ENCODE measurements at places on chromosomes 2 and 18.

DNA sequence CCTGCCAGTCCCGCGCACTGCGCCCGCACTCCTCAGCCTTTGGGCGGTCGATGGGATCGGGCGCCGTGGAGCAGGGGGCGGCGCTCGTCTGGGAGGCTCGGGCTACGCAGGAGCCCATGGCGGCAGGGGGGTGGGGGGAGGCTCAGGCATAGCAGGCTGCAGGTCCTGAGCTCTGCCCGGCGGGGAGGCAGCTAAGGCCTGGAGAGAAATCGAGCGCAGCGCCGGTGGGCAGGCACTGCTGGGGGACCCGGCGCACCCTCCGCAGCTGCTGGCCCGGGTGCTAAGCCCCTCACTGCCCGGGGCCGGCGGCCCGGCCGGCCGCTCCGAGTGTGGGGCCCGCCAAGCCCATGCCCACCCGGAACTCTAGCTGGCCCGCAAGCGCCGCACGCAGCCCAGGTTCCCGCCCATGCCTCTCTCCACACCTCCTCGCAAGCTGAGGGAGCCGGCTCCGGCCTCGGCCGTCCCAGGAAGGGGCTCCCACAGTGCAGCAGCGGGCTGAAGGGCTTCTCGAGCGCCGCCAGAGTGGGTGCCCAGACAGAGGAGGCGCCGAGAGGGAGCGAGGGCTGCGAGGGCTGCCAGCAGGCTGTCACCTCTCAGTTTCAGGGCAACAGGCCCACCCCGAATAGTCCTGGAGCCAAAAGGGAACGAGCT is 74.1 kb downstream of the PSMG2 start:
- no peak for DNase-seq

DNA sequence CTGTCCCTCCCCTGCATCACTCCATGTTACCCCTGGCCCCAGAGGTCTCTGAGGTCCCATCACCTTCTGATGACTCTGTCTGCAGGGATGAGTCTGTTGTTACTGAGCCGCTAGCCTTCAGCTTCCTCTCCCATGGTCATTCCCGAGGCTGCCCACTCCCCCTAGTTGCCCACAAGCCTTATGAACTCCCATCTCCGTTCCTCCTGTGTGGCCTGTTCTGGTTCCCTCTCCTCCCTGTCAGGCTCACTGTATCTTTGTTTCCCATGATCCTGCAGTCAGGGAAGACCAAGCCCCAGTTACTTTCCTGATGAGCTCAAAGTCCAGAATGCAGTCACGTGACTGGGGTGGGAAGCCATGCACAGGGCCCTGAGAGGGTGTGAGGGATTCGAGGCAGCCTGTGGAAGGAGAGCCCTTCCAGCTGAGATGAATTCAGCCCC is 39.5 kb downstream of the INPP4A start:
- no peak for DNase-seq

DNA sequence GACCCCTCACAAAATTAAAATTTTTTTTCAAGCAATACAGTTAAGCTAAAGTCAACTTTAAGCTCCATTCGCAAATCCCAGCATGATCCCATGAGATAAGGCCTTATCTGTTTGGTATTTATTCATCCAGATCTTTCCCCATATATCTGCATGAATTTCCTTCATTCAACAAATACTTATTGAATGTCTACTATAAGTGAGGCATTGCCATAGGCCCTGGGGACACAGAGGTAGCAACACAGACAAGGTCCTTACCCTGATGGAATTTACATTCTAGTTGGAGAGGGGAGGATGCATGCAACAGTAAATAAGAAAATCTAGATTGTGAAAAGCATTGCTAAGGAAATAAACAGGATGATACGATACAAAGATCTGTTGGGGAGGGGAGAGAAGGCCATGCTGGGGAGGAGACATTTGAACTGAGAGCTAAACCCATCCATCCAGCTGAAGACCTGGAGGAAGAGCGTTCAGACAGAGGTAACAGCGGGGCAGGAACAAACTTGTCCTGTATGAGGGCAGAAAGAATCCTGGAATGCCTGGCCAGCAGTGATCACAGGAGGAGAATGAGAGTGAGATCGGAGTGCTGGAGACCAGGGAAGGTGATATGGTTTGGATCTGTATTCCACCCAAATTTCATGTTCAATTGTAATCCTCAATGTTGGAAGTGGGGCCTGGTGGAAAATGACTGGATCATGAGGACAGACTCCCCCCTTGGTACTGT is 71.6 kb downstream of the SDC1 start:
- DNase-seq = no peak

DNA sequence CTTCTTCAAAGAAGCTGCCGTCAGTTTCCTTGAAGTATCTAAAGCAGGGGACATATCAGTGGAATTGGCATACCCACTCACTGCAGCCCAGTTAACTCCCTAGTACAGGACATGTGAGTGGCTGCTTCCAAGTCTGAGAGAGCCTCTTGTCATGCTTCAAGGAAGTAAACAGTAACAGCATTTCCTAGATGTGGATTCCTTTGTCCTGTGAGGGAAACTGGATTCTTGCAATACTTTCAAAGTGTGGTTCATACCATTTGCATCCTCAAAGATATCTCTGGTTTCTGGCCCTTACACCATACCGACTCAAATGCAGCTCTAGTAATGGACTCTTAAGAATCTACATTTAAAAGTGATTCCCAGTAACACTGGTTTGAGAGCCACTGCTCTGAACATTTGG is 87.2 kb downstream of the ESCO1 start:
- DNase-seq = no peak

- DNase-seq = no peak
Observed at GRCh38 chr2:222976521-222977061, 75.4 kb upstream of the KCNE4 start.

- no peak for DNase-seq
Observed at GRCh38 chr2:123262856-123263255, 762.2 kb upstream of the CNTNAP5 start.

DNA sequence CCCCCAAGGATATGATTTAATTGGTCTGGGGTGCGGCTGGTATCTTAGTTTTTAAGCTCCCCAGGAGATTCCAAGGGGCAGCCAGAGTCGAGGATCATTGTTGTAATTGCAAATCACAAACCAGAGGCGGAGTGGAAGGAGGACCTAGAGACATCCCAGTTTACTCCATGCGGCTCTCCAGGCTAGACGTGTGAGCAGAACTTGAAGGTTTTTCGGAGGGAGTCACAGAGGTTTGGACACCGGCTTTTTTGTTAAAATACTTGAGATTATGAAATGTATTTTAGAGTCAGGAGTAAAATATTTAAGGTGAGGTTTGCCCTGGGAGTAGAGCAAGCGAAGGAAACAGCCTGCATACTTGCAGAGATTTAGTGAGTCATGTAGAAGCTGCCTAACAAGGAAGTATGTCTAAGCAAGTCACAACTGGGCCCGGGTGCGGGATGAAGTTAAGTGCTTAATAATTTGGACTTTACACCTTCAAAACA is 39.5 kb downstream of the TGOLN2 start:
- no peak for DNase-seq

GRCh38 chr2:46984040-46984439 is 68.4 kb upstream of the MCFD2 start:
- no peak for DNase-seq

GRCh38 chr2:151928380-151928779 is 100.2 kb upstream of the ARL5A start:
- DNase-seq = no peak

DNA sequence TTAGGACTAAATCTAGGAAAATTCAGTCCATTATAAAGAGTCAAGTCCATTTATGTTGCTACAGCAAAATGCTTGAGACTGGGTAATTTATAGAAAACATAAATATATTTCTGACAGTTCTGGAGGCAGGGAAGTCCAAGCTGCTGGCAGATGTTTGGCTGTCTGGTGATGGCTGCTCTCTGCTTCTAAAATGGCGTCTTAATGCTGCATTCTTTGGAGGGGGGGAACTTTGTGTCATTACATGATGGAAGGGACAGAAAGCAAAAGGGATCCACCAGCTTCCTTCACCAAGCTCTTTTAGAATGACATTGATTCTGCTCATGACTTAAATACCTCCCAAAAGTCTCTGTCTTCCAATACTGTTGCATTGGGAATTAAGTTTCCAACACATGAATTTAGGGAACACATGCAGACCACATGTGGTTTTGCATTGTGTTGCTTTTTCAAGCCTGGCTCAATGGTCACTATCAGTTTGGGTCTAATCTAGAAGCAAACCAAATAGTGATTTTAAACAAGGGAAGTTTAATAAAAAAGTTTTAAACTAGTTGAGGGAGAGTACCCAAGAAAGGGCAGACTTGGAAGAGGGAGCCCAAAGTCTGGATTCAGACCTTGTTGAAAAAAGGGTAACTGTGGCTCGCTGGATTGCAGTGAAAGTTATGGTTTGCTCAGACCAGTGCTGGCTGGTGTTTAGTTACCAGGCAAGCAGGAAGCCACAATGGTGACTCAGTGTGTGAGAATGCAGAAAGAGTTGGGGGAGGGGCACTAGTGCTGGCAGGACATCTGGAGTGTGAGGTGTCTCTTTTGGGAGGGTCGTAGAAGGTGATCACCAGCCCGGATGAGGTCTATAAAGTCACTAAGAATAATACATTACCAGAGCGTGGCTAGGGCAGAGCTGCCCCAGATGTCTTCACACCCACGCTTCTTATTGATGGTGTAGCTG is 30.8 kb downstream of the C18orf54 start:
- DNase-seq = no peak

GRCh38 chr2:233209533-233210171 is 41.8 kb upstream of the ATG16L1 start:
- DNase-seq = no peak

DNA sequence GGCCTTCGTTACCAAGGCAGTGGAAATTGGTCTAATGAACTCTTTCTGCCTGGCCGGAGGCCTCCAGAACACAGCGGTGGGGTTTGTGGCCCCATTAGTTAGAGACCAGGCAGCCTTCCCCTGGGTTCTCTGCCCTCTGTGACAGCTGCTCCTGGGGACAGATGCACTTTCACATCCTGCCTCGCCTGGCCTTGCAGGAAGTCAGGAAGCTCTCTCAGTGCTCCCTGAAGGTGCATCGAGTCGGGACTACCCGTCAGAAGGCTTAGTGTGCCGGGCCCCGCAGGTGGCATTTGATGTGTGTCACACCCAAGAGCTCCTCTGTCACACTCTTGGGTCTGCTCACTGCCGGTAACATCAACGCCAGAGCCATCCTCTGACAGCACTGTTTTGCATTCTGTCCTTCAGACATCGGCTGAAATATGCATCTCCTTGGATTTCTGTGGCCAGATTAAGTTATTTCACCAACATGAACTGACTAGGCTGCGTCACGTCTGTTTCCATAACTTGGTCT is 158.3 kb downstream of the LDLRAD4 start:
- DNase-seq = peak; percentile 68

GRCh38 chr2:168632709-168633121 is 169.7 kb upstream of the NOSTRIN start:
- DNase-seq = no peak

GRCh38 chr2:232776435-232776834 is at the start of gene KCNJ13:
KCNJ13 (minus strand) TSS chr2:232776565; CDS start chr2:232771362, 5,203 bp downstream.
- DNase-seq = no peak

- no peak for DNase-seq
Observed at GRCh38 chr2:174510583-174511189, 23.9 kb upstream of the GPR155 start.

DNA sequence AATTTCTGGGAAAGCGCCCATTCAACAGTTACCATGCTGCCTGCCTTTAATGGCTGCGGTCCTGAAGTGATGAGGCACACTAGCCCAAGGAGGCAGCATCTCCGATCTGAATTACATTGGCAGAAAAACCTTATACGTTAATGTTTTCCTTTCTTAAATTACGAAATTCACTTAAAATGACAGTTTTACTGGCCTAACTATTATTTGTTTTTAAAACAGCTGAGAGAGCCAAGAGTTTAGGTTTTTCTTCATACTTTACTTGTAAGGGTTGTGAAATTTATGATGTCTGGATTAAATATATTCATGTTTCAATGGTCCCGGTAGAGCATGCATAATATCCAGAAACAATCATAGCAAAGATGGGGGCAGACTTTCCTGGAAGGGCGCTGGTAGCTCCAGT is 115.2 kb upstream of the REV1 start:
- no peak for DNase-seq

DNA sequence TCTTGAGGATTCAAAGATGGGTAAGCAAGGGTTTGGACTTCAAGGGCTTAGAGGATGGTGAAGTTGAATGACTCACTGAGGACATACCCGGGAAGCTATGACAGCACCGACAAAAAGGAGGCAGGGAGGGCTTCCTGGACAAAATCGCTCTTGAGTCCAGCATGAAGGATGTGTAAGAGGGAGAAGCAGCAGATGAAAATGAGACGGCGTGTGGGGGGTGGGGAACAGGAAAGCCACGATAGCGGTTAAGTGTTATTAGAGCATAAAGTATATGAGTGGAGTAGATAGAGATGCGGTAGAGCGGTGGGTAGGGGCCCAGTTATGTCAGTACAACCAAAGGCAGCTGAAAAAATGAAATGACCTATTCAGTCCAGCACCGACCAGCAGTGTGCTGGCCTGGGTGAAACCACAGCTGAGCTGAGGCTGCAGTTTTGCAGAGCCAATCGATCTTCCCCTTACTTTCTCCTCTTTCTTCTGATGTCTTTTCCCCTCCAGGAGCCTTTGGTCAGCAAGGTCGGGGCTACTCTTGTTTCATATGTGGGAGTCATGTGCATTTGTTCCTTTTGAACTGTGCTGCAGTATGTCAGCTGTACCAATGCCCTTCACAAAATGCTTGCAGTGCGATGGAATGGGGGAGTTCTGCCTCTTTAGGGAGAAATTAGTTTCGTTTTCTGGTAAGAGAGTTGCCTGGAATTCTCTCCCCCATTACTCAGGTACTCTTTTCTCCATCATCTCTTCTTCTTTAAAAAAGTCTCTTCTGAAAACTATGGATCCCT is 2.0 kb upstream of the THUMPD2 start:
- DNase-seq = no peak

- DNase-seq = no peak
Observed at GRCh38 chr18:38941711-38942561, 1376.3 kb upstream of the CELF4 start.

DNA sequence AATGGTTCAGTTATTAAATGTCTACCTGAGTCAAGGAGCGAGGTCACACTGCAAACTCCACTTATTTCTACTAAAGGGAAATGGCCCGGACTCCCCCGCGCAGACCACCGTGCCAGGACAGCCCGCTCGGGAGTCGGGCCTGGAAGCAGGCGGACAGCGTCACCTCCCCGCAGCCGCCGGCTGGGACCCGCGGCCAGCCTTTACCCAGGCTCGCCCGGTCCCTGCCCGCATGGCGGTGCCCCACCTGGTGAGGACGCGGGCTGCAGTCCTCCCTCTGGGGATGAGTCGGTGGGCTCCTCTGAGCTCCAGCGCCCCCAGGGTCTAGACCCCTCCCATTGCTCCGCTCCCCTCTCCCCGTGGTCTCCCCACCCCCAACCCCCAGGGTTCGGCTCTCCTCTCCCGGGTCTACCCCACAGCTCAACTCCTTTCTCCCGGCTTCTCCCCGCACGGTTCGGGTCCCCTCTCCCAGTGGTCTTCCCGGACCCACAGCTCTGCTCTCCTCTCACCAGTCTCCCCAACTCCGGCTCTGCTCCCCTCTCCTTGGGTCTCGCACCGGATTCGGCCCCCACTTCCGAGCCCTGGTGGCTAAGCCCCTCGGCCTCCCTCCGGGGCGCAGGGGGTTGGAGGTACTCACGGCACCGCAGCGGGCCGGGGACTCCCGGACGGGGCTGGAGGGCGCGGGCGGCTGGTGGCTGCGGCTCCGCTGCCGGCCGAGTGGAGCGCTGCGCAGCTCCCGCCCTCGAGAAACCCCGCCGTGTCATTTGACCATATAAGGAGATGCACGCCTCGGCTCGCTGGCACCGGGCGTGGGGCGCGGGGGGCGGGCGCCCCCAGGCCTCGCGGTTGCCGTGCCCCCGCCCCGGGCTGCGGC is at the start of gene FHL2:
FHL2 (minus strand) TSS at position 716 of the 871 bp plus-strand sequence. CDS start 12,535 bp downstream, outside the sequence.
- peak; percentile 51 for DNase-seq

- DNase-seq = peak; percentile 39
Observed at GRCh38 chr2:197113275-197113711, 186.8 kb upstream of the PGAP1 start.

Measured in CD4-positive, alpha-beta T cell treated with Interleukin-15 for 4 hours (primary cell).